T-helper 9 cell (primary cell): ENCODE measurements at places on chromosomes 1 and 21.

- no peak for DNase-seq
Observed at GRCh38 chr21:40271164-40271563, 403.9 kb downstream of the PCP4 start.

GRCh38 chr1:233304489-233305102, 9.1 kb upstream of the PCNX2 start:
- no peak for DNase-seq

DNA sequence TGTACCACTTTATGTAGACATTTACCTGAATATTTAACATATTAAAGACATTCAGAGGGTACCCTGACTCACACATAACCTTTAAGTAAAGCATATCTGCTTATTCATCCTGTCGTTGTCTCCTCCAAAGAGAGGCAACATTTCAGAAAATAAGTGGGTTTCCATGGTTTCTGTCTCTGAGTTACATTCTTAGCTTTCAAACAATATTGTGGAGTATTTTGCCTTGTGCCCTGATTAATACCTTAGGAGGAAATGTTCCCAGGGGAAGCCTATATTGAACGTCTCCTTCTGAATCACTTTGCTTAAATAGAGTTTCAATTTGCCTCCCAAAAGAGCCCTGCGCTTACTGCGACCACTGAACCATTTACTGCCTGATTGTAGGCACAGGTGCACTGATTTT, 26.1 kb downstream of the PALMD start:
- DNase-seq, result no peak

DNA sequence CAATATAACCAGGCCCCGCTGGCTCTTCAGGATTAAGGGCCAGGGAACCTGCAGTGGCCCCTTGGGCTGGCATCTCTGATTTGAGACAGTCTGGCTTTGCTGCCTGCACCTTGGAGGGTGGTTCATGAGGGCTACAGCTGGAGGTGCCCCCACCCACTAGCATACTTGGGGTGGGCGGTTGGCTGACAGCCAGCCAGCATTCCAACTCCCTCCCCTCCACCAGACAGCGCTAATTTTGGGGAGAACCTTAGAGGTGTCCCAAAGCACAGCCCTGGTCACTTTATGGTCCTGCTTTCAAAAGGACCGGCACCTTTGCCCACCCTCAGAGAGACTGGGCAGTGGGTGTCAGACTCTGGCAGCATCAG, 180.7 kb upstream of the VAMP3 start:
- no peak for DNase-seq

- no peak for DNase-seq
Observed at GRCh38 chr1:12466816-12467215, 151.2 kb downstream of the DHRS3 start.

DNA sequence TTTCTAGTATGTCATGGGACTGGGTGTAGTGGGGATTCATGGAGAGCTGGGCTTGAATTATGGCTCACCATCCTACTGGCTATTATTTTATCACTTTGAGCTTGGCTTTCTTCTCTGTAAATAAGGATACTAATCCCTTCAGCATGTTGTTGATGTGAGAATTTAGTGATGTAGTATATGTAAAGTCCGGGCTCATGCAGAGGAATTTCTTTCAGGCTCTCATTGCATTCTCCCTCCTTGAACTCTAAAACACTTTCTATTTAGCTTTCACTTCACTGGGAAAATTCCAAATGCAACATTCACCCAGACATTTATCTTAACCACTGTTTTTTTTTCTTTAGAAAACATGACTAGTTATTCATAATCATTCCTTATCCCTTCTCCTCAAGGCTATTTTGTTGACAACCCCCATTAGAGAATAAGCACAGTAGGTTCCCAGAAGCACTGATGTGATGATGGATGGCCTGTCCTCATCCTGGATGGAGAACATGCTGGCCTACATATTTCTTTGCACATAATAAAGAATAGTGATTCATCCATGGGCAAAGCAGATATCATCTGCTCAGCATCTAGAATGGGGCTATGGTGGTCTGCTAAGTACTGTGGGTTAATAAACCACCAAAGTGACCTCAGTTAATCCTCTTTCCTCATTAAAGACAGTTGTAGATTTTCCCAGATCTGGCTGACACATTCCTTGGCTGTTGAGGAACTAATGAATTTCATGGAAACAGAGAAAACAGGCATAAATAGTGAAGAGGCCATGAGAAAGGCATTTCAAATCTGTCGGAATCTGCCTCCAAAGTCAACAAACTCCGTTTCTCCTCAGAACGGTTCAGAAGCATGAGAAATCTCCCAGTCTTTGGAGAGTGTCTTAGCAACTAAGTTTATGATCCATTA, 68.0 kb upstream of the CYP2J2 start:
- DNase-seq, result no peak

GRCh38 chr1:42587753-42588152, 70.5 kb upstream of the PPIH start:
- DNase-seq, result no peak

GRCh38 chr1:187229496-187229895, 400.7 kb downstream of the PLA2G4A start:
- no peak for DNase-seq

DNA sequence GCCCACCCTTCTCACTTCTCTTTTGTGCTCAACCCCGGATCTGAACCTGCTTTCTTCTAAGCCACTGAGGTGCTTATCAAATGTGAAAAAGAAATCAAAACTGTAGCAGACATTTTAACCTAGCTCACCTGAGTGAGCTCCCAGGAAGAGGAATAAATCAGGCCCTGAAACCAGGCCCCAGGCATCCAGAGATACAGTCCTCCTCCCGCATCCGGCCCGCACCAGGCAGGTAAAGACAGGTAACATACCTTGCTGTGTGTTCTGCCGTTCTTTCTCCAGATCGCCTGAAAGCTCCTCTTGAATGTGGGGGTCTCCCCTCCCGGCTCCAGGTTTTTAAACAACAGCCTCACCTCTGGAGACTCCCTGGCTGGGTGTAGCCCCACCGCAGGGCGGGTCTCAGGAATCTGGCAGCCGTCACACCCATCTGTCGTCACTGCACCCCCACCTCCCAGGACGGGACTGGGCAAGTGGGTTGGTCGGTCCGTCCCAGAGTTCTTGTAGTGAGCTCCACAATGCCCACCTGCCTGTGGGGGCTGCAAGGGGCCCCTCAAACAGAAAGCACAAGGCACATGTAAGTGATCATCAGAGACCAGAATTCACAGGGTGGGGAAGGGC, at the start of gene LAMB3:
LAMB3 (minus strand) TSS at position 305 of the 615 bp plus-strand sequence. CDS start 1,481 bp downstream, outside the sequence.
- no peak for DNase-seq

DNA sequence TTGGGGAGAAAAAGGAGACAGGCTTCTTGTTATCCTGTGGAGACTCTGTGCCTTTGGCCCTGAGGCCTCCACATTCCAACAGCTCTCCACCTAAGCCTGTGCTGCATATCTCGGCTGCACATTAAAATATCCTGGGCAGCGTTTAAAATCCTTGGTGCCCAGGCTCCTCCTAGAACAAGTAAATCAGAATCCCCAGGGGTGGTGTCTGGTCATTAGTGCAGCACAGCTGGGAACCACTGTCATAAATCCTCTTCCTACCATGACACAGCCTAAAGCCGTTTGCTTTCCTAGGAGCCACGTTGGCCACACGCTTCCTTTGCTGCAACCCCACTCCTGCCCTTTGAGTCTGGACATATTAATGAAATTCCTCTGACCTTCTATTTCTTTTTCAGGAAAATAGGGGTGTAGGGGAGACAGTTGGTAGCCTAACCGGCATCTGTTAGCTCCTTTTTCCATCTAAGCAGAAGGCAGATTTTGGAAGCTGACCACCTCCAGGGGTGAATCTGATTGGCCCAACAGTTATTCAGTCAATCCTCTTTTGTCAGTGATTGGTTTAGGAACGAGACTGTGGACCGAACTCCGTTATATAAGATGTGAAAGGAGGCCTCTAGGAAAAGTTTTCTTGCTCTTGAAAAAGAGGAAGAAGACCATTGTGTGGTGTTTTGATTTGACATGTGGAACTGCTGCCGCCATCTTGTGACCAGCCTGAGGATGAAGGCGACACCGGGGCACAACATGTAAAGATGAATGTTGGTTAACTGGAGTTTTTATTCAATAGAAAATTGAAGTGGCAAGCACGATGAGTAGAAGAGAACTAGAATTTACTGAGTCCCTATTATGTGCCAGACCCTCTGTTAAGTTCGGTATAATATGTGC, 41.9 kb downstream of the JUN start:
- DNase-seq, result no peak

DNA sequence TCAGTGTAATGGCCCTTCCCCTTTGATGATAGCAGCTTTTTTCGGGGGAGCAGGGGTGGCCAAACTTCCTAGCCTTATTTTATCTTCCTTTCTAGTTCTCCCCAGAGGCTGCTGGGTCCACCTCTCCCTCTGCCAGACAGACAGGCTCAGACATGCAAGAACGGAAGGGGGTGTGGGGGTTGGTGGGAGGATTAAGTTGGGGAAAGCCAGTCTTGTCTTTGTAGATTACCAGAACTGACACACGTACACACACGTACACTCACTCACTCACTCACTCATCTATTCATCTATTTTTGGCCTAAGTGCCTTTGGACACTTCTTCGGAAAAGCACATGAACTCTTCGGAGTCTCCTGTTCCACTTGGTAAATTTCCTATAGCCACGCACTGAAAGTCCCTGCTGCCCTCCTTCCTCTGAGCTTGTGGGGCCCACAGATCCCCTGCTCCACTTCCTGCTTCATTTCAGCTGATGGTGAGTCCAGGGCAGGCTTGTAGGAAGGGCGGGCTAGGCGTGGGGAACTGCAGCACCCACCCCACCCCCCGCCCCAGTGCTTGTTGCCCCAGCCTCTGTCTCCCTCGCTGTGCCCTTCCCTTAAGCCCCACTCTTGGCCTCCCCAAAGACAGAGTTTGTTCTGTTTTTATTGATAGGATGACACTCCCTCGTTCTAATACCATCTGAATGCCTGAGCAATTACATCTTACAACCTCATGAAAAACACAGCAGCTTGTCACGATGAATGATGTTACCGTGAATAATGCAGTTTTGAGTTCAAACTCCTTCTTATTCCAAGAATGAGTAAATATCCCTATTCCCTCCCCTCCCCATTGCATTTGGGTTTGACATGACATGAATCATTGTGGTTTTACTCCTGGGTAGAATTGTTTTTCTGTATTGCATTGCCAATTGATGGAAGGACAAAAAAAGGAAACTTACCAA, 60.7 kb upstream of the ATP5PO start:
- DNase-seq, result peak; percentile 30

- DNase-seq, result no peak
Observed at GRCh38 chr21:38751379-38752050, 54.2 kb upstream of the ETS2 start.

- no peak for DNase-seq
Observed at GRCh38 chr1:114379987-114380386, 131.0 kb downstream of the TRIM33 start.

DNA sequence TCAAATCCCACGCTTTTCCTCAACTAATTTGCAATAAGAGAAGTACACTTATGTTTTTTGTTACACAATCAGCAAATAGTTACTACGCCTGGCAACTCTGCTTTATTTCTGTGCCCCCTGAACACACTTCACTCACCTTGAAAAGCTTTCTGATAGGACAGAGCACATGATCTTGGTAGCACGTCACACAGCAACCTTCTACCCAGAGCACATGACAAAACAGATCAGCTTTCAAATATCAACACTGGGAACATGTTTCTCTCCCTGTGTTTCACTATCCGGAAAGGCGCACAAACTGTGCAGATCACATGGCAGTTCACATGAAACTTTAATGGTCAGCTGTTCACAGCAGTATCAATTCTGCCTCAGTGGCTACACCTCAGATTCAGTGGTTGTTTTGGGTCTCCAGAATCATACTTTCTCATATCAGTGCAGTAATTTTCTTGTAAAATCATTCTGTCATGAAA, 2.2 kb downstream of the SLC19A2 start:
- no peak for DNase-seq

GRCh38 chr1:235297579-235297978, 30.4 kb downstream of the ARID4B start:
- DNase-seq, result no peak

DNA sequence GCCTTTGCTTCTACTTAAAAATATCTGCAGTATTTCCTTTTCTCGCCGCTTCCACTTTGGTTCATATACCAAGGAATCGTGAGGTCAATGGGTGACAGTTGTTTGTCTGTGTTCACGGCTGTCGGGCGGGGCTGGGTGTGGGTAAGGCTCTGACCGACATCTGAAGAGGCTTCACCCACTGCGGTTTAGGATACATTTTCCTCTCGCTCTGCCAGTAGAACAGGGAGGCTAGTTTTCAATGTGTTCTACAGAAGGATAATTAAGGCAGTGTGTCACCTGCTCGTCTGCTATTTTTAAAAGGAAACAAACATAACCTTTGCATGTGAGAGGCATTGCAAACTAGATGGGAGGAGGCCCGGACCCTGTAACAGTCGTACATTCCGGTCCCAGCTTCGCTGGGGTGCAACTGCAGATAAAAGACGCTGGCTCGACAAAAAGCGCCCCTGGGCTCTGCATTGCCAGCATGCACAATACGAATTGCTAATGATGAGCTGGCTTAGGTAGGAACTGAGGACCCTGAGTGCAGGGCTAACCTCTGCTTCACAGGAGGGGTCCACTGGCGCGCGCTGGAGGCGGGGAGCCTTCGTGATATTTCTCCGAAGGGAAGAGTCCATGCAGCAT, 8.5 kb upstream of the ERG start:
- DNase-seq, result no peak

- DNase-seq, result no peak
Observed at GRCh38 chr1:199223936-199224335, 585.1 kb downstream of the PTPRC start.

DNA sequence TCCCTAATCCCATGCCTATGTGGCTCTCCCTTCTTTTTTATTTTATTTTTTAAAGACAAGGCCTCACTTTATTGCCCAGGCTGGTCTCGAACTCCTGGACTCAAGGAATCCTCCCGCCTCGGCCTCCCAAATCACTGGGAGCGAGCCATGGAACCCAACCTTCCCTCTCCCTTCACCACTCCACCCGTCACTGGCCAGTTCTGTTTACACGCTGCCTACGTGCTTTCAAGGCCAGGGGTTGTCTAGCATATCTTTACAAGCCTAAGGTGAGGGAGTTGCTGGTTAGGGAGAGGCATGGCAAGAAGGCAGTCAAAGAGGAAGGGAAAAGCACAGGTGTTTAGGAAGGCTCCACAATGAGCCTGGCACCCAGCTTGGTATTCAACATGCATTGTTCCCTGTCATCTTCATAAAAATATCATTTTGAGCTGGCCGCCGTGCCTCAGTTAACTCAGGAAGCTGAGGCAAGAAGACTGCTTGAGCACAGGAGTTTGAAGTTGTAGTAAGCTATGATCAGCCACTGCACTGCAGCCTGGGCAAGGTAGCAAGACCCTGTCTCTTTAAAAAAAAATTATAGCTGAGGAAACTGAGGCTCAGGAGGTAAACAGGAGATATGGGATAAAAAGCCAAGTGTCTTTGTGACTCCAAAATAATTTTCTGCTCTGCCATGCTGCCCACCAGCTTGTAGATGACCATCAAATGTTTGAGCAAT, 1.1 kb downstream of the RHBDL2 start:
- DNase-seq, result no peak

DNA sequence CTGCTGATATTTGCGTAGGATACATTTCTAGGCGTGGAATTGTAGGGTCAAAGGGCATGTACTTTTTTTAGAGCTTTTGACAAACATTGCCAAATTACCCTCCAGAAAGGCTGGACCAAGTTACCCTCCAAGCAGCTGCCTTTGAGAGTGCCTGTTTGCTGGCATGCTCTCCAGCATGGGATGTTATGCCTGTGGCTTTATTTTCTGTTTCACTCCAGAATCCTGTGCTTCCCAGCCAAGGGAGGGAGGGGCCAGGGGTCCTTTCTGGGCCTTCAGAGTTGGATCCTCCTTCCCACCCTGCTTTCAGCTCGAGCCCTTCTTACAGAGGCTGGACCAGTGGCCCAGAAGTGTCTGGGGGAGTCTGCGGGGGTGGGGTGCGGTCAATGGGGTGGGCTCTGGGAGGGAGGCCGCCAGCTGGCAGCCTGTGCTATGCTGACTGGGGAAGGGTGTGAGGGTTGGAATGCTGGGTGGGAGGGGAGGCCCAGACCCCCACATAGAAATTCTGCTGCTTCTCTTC, 81.2 kb downstream of the EPHB2 start:
- DNase-seq, result no peak
